ENCODE measurements at places on chromosomes 2 and 18.

- DNase-seq, result no peak
Observed at GRCh38 chr2:119170504-119170903, 12.0 kb upstream of the C1QL2 start.

DNA sequence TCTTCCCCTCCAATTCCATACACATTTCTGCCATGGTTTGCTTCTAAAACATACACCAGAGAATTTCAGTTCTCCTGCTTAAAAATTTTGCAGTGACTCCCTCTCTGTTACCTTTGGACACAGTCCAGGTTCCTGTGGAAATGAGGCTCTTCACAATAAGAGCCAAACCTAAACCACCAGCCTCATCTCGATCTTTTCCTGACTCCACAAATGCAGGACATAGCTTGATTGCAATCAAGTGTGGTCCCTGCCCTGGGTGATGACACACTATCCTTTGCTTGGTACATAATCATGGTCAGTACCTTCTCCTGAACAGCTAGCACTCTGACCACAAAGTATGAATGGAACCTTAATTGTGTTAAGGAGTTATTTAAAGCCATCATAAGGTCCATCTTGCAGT lies 134.9 kb upstream of the CHAC2 start:
- DNase-seq, result no peak

DNA sequence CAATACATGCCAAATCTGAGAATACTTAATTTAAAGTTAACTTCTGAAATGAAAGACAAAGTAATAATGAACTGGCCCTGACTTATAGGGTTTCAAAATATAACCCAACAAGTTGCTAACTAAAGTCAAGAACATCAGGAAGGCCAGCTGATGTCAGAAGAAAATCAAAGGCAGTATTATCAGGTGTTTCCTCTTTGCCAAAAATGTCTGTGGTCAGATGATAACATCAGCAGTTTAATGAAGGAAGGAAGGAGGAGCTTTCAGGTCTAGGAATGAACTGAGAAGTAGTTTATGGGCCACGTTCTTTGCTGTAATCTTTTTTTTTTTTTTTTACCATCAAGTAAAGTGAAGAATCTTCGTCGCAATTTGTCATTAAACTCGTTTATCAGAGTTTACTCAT lies 40.9 kb downstream of the CDH2 start:
- DNase-seq, result no peak

DNA sequence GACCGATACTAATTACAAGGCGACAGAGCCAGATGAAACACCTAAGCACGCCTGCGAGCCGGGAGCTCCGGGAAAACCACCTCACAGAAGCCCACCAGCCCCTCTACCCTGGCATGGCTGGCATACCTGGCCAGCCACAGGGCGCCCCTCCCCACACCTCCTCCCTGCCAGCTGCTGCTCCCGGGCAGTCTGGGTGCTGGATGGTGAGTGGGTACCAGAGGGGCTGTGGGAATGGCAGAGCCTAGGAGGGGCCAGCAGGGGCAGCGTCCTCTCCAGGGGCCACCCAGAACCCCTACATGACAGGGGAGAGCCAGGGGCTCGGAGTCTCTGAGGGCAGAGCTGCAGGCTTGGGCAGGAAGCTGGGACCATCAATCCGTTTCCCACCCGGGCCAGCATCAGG lies 58.7 kb upstream of the GPC1 start:
- DNase-seq, result no peak

- DNase-seq, result no peak
Observed at GRCh38 chr18:34322365-34323289, 97.9 kb upstream of the NOL4 start.

DNA sequence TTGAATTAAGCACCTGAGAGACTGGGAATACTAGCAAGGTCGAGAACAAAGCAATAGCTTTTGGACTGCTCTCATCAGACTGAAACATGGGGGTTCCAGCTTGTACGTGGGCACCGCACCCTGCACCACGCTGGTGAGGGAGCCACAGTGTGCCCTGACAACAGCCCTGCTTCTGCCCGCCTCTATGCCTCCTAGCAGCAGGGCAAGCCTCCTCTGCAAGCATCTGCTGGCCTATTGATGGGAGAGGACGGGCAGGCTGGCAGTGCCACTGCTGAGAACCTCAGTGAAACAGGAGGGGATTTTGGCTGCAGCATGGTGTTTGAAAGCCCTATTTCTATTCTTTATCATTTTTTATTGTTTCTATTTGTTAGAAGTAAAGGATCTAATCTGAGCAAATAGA lies 146.1 kb upstream of the OTOS start:
- DNase-seq, result no peak

- DNase-seq, result no peak
Observed at GRCh38 chr2:233400961-233401360, 46.7 kb downstream of the DGKD start.

GRCh38 chr2:146777181-146777580 lies 1067.6 kb upstream of the ACVR2A start:
- no peak for DNase-seq

- no peak for DNase-seq
Observed at GRCh38 chr18:3720159-3720558, 270.2 kb downstream of the TGIF1 start.

GRCh38 chr18:68679528-68679927 lies 35.4 kb downstream of the TMX3 start:
- DNase-seq, result no peak

GRCh38 chr18:79687806-79688205 lies 8.2 kb downstream of the CTDP1 start:
- no peak for DNase-seq

GRCh38 chr2:236696834-236697233 lies 127.2 kb downstream of the ACKR3 start:
- DNase-seq, result no peak

GRCh38 chr2:160376576-160376975 lies 117.0 kb downstream of the RBMS1 start:
- no peak for DNase-seq
